ENCODE measurements at places on chromosomes 6 and 20.

DNA sequence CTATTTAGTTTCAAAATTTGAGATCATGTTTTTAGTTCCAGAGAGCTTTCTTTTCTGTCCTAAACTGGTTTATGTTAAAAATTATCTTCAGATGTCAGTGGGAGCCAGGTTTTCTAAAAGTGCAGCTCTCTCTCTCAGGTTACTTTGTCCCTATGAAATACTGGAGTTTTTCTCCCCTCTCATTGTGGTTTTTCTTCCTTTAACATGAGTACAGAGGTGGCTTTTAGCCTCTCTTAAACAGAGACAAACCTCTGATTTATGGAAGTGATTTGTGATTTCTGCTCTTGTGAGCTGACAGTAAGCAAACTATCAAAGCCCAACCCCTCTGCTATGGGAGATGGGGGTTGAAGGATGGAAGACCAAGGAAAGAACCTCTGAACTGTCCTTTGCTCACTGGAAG lies 85.7 kb downstream of the LIN28B start:
- no peak for DNase-seq

GRCh38 chr20:31870726-31871617 lies 538 bp downstream of the TTLL9 start:
- DNase-seq: no peak

DNA sequence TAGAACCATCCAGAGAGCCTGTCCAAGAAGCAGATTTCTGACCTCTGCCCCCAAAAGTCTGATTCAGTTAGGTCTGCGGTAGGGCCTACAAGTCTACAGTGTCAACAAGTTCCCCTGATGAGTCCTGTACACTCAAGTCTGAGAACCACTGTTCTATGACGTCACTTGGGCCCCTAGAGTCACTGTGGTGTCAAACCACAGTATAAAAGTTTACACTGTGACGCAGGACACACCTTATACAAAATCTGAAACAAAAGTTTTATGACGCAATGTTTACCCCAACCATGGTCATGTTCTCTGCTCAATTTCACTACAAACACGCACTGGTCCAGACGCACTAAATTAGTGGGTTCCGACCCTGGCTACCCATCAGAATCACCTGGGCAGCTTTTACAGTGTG lies 17.9 kb downstream of the SLA2 start:
- DNase-seq: no peak

GRCh38 chr6:90411292-90411781 lies 114.7 kb upstream of the BACH2 start:
- peak; percentile 66 for DNase-seq

DNA sequence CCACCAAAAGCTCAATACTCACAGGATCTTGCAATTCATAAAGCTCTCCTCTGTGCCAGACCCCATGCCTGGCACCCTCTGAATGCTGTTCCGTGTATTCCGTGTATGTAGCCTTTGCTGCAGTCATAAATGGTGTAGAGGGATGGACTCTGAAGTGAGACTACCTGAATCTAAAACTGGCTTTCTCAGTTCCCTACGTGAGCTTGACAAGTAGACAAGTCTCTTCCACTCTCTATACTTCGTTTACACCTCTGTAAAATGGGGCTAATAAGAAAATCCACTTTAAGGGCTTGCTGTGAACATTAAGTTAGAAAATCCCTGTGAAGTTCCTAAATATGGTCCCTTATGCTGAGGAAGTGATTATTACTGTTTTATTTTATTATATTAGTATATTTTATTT lies 31.5 kb downstream of the PPP1R16B start:
- no peak for DNase-seq

GRCh38 chr6:158649289-158650143 lies at the start of gene SYTL3:
TSS of gene SYTL3 (plus strand) at chr6:158650054. CDS start at chr6:158663269, 13,215 bp downstream.
- peak; percentile 62 for DNase-seq

DNA sequence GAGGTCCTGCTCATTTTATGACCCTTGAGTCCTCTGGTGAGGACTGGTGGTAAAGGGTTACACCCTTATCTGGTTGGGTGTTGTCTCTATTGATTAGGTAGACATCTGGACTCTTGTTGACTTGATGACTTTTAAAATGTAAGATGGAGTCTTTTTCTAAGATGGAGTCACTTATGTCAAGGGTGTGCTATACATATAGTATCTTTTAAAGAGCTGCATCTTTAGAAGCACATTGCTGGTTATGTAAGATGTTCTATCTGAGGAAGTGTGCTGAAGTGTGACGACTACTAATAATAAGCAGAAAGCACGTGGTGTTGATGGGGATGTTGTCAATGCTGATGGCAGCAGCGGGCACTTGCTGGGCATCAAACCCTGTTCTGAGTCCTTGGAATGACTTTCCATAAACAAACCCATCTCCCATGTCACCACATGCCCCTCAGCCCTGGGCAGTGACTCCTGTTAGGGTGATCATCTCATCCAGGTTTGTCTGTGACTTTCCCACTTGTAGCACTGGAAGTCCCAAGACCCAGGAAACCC lies 229.6 kb downstream of the EYA2 start:
- no peak for DNase-seq

DNA sequence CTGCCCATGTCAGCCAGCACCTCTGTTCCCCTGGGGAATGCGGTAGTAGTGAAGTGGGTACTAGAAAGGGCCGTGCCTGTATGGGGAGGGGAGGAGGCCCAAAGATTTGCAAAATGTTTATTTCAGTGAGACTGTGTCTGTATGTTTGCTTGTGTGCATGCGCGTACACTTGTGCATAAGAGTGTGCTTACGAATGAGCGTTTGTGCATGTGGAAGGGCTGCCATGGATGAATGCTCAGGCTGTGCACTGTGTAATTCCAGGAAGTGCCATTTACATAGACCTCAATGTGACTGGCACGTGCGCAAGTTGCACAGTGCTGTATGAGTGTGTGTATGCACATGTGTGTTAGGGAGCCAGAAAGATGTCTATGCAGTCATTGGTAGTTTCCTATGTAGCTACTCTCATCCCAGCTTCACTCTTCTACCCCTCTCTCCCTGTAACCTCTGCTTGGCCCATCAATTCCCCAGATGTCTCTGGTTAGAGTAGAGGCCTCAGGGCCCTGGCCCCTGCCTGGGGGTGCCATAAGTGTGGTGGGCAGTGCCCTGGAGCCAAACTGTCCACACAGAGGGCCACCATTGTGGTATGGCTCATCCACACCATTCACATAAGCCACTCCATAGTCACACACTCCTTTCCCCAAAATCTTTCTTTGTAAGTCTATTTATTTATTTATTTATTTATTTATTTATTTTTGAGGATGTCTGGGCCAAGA lies 26.8 kb upstream of the SLC22A7 start:
- no peak for DNase-seq

DNA sequence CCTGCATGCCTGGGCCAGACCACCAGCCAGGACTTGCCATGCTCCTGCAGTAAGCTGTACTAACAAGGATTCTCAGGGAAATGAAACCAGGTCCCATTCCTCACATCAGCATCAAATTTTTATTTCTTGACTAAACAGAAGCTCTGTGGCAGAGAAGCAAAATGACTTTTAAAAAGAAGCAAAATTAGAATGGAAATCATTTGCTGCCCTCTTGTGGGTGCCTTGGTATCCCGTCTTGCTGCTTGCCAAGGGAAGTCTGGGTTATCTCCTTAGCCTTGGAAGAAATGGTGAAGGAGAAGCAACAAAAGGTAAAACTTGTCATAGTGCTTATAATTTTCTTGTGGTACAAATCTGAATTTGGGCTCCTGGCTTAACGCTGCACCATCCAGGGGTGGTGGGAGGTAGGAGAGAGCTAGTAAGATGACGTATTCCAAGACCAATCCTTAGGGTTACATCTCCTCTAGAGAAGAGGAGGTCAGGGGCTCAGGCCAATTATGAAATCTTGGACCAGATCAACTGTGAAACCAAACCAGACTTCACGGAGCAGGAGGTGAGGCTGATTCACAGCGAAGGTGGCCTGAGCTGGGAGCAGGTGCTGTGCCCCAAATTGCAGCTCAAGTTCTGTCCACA lies 107.5 kb downstream of the FAXC start:
- DNase-seq: no peak

GRCh38 chr6:36340618-36341454 lies 4.1 kb upstream of the BNIP5 start:
- peak; percentile 44 for DNase-seq

GRCh38 chr6:14781772-14782525 lies 463.9 kb upstream of the JARID2 start:
- DNase-seq: no peak

DNA sequence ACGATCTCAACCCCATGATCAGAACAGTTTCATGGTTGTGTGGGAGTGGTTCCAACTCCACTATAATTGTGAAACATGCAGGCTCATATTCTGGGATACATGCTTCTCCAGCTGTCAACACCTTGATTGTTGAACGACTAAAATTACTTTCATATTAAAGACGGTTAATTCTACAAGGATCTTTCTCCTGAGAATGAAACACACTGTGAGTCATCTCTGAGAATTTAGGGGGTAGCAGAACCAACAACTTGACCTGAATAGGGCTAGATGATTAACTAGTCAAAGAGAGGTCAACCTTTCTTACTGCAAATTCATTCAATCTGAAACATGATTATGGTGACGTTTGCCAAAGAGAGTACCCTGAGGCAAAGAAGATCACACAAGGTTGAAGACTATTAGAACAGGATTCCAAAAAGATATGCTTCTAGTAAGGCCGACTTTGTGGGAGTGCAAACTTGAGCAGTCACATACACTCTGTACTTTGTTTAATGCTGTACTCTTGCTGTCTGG lies 175.2 kb upstream of the CITED2 start:
- DNase-seq: no peak

GRCh38 chr20:37384683-37385174 lies 38.8 kb downstream of the SRC start:
- peak; percentile 70 for DNase-seq

DNA sequence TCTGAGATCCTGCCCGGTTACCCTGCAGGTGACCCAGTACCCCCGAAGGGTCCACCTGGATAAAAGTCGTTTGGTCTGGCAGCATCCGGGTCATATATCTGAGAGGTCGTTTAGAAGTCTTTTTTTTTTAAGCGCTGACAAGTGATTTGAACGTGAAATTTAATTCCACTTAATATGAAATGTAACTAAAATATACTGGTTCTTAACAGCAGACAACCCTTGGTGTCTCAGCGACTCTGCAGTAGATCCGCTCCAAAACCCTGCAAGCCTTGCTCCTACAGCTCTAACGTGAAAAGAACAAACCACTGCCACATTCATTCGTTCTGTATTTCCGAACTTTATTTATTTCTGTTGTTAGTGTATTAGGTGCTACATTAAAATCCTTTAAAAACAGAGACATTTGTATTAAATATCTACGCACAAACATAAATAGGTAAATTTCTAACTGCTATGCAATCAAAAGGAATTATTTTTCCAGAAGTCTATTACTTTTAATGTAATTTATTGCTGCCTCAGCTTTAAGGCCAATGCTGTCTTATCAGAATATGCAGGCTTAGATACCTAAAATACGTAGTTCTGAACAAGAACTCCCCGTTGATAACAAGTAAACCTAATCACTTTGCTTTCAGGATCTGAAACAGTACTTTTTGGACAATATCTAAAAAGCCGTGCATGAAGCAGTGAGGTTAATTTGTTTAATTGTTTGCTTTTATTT lies 33.5 kb upstream of the TCF21 start:
- no peak for DNase-seq

DNA sequence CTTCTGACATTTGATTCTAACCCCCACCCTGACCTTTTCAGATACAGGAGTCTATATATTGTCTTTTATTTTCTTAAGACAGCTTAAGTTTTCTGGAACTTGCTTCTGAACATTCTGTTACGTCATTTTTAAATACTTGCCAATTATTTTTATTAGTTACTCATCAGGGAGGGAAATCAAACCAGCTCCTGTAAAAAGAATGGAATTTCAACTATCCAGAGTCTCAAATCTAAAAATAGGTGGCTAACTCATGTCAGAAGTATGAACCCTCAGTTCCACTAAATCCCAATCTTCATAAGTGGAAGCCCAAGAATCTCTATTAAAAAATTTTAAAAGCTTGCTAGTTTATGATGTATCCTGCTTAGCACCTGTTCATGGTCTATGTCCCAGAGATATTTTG lies 900.0 kb downstream of the KIF16B start:
- no peak for DNase-seq

DNA sequence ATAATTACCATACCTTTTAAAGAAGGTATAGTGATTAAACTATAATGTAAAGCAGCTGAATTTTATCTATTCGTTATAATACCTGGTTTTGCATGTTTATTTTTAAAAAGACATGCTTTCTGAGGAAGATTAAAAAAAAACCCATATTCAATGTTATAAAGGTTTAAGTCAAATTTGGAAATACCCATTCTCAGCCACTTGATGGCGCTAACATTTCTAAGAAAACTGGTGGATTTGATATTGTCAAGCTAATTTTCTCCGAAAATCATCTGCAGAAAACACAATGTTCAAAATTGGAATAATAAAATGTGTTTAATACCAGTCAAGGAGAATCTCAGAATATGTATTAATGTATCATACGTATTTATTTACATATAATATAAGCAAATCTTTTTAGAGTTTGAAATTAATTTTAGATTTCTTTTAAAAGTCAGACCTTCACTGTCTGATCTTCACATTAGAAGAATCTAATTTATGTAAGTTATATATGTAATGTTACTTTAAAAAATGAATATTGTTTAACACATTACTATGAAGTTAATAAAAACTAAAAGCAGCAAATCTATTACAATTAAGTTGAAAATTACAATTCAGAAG lies 35.0 kb downstream of the SHPRH start:
- DNase-seq: no peak
